T-cell (primary cell): ENCODE measurements at places on chromosomes 5 and 9.
A peak's percentile ranks its signal among the peaks of the same experiment; 100 is the strongest.

GRCh38 chr9:561427-561826, 280.1 kb upstream of the DMRT1 start:
- DNase-seq, result no peak

GRCh38 chr5:112646139-112646936, 91.3 kb upstream of the APC start:
- DNase-seq, result no peak

DNA sequence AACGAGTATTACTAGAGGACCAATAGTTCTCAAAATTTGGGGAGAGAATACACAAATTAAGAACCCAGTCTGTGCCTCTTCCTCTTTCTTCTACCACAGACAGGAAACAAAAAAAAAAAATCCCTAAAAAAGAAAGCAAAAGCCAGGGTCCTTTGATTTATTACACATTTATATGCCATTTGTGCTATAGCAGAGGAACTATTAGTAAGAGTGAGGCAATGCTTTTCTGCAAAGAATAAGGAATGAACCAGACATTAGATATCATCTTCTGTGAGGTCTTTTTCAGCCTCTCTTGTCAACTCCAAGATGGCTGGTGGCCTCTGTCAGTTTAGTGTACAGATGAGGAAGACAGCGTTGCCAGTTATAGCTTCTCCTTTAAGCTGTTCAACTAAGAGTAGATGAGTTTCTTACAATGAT, 127.6 kb downstream of the RFX3 start:
- no peak for DNase-seq

GRCh38 chr5:52915176-52915875, 73.8 kb upstream of the ITGA2 start:
- peak; percentile 36 for DNase-seq

DNA sequence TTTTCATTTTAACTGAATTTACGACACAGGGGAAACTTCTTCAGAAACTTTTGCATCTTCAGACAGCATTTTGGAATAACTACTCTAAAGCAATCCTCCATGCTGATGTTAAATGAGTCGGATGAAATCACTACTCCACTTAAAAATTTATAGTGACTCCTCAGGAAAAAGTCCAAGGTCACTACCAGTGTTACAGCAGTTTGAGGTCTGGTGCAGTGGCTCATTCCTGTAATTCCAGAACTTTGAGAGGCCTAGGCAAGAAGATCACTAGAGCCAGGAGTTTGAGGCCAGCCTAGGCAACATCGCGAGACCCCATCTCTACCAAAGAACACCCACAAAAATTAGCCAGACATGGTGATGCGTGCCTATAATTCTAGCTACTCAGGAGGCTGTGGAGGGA, 5.9 kb upstream of the GAS1 start:
- no peak for DNase-seq

DNA sequence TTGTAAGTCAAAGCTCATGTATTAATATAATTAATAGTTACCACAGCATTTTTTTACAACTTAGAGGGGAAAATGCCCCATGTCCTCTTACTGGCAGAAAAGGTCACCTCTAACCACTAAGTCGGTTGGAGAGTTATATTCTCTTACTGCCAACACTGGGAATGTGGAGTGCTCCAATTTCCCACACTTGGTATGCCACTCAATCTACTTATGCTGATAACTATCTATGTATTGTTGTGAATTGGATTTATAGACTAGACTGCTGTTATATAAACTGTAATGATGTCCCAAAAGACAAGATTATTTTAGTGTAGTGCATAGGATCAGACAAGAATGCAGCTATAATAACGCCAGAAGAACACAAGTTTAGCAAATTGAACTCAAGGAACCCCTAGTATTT, 2385.2 kb upstream of the C9orf72 start:
- DNase-seq, result no peak

GRCh38 chr5:14506140-14506538, 75.5 kb upstream of the OTULINL start:
- no peak for DNase-seq

- DNase-seq, result peak; percentile 9
Observed at GRCh38 chr5:168851902-168852321, 272.7 kb upstream of the PANK3 start.

GRCh38 chr5:170482511-170482910, 21.3 kb upstream of the KCNIP1 start:
- no peak for DNase-seq

DNA sequence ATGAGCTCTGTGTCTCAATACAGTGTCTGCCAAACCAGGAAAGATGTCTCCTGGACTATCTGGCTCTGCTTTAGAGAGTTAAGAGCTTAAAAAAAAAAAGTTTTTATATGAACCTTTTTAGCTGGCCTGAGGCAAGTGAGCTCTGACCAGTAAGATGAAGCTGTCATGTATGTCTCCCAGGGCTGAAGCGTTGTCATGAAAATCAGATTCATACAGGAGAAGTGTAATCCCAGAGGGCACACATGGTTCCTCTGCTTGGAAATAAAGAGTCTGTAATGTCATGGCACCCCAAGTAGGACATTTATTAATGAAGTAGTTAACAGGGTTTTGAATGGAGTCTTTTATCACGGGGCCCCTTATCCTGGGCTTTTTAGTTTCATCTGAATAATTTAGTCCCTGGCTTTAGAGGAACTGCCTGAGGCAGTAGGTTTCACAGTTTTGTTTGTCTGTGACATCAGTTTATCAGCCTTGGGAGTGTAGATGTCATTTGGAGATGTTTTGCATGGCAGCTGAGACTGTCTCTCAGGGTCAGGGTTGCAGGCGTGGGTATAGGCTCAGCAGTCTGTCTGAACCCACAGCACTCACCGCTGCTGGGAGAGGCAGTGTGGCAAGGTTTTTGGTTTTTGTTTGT, 223.3 kb downstream of the DIRAS2 start:
- DNase-seq, result no peak

- DNase-seq, result no peak
Observed at GRCh38 chr5:121899346-121899745, 47.7 kb downstream of the FTMT start.
